Stimulated activated CD4-positive, alpha-beta T cell treated with anti-CD3 and anti-CD28 coated beads, Interleukin-1b, Interleukin-23, amount 100 ng/mL, for 4 hours (primary cell): ENCODE measurements at places on chromosomes 13 and 19.

GRCh38 chr19:1551068-1552040 lies 16.8 kb downstream of the MEX3D start:
- DNase-seq: no peak

DNA sequence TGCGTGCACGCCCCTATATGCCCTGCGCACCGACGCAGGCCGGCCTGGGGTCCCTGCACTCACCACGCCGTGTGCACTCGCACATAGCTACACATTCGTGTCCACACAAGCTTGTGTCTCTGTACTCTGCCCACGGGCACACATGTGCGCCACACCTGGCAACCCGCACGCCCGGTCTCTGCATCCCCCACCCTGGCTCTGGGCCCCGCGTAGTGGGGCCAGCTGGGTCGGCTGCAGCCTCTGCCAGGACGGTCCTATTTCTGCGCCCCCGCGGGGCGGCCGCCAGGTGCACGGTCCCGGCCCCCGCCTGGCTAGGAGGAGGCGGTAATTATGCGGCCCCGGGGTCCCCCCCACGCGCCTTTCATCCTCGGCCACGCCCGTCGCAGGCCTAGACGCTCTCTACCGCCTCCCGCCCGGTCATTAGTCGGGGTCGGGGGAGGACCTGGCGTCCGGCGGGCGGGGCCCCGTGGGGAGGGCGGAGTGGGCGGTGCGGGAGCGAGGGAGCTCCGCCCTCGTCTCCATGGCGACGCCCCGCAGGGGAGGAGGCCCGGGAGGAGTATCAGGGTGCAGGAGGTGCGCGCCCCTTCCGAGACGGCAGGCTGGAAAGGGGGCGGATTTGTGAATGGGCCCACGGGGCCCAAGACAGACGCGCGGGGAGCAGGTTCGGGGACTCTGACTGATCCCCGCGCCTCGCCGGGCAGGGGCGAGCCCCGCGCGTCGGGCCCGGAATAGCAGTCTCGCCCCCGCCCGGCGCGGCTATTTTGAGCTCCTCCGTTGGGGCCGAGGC lies 2.8 kb upstream of the CIRBP start:
- DNase-seq: peak; percentile 75

DNA sequence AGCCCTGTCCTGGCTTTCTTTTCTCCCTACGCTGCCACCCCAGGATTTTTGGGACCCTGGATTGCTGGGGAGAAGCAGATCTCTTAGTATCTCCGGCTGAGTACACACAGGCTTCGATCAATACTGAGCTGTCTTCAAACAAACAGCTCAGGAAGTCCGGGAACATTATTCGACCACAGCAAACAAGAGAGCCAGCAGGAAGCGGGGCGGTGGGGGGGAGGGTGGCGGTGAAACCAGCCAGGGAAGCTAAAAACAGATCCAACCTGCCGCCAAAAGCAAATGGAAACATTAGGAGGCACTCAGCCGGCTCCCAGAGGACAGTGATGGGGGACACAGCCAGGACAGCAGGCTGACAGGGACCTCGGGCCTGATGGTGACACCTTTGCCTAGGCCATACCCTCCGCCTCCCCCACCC lies 12.2 kb upstream of the BCAM start:
- DNase-seq: no peak

- DNase-seq: no peak
These were observed 167.4 kb upstream of the STARD13 start for GRCh38 chr13:33452873-33453517.

DNA sequence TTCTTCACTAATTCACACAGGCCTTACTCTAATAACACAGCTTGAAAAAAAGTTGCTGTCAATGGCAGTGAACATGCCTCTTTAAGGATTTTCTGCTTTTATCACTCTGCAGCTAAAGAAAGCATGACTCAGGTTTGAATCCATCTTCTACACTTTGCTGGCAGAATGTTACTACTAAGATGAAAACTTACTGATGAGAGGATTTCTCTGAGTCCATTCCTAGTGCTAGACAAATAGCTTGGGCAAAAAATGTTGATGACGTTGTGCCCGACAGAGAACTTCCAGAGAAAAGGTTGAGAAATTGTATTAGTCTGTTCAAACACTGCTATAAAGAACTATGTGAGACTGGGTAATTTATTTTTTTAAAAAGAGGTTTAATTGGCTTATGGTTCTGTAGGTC lies 572.0 kb downstream of the IRS2 start:
- no peak for DNase-seq

GRCh38 chr19:49104229-49104864 lies 9.8 kb upstream of the LIN7B start:
- no peak for DNase-seq

GRCh38 chr13:22486490-22486889 lies 694.3 kb upstream of the SGCG start:
- DNase-seq: no peak
